ENCODE measurements at places on chromosomes 12 and 14.
A peak's percentile ranks its signal among the peaks of the same experiment; 100 is the strongest.

- DNase-seq = no peak
Measured at GRCh38 chr14:71169861-71170260, 262.6 kb downstream of the PCNX1 start.

DNA sequence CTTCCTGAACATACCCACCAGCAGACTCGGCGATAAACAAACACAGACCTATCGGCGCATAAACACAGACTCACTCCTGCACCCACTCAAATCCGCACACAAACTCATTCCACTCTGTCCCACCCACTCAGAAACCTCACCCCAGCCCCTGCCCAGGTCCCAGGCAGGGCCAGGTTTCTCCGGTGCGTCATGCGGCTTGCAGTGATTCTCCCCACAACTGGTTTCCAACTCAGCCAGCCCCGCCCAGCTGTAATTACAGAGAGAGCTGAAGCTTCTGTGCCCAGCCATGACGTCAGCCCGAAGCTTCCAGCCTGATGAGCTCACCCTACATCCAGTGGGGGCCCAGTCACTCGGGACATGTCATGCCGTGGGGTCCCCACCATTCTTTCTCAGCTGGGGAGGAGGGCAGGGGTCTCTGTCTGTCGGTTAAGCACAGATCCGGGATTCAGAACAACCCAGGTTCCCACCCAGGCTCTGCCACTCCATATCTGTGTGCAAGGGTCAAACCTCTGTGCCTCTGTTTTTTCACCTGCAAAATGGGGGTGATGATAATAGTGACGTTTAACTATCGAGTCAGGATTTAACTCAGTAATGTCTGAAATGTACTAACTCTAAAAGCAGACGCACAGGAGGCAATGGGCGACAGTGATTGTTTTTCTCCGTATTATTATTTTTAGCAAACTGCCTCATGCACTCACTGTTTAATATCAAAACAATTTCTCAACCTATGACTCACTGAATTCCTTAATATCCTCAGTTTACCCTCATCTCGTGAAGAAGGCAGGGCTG, 2.3 kb upstream of the HSPB8 start:
- peak; percentile 91 for DNase-seq

DNA sequence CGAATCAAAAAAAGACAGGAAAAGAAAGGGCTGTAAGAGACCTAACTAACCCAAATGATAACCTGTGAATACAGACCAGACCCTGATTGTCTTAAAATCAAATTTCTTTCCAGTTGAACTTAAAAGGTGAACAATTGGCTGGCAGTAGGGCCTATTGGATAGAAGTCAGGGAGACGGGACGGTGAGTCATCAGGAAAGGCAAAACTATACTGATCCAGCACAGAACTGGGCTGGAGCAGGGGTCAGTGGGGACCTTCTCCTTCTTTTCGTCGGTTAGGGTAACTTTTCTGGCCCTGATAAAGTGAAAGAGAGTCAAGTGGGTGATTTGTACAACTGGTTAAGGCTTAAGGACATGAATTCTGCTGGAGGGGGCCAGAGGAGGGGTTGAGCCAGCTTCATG, 84.9 kb upstream of the OTX2 start:
- no peak for DNase-seq

- DNase-seq = no peak
Measured at GRCh38 chr14:92650581-92651105, 97.8 kb downstream of the LGMN start.

DNA sequence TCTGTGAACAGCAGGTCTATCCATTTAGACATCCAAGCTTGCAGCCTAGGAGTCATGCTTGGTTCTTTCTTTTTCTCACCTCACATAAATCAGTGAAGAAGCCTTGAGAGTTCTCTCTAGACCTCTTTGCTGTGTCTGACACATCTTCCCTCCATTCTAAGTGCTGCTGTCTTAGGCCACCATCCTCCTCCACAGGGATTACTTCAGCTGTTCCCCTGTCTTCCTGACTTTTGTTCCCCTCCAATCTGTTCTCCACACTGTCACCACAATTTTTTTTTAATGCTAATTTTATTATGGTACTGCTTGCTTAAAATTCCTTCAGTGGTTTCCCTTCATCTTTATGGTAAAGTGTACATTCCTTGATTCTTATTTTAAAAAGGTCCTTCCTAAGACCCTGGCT, 71.8 kb downstream of the DERA start:
- no peak for DNase-seq

DNA sequence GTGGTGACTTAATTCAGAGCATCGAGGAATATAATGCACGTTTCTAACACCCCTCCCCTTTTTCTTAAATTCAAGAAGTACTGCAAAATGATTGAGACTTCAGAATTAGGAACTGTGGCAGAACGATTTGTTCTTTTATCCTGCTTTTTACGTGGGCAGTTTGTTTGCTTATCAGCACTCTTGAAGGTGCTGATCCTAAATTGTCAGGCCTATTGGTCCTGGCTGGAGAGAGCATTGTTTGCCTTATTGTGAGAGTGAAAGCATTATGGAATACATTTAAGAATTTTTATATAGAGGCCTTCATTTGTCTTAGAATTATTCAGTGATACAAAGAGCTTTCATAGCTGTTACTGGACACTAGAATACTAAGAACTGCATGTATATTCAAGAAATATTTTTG, 59.1 kb downstream of the TMTC2 start:
- no peak for DNase-seq

- DNase-seq = no peak
Measured at GRCh38 chr14:23725980-23726710, 90.0 kb downstream of the DHRS2 start.

DNA sequence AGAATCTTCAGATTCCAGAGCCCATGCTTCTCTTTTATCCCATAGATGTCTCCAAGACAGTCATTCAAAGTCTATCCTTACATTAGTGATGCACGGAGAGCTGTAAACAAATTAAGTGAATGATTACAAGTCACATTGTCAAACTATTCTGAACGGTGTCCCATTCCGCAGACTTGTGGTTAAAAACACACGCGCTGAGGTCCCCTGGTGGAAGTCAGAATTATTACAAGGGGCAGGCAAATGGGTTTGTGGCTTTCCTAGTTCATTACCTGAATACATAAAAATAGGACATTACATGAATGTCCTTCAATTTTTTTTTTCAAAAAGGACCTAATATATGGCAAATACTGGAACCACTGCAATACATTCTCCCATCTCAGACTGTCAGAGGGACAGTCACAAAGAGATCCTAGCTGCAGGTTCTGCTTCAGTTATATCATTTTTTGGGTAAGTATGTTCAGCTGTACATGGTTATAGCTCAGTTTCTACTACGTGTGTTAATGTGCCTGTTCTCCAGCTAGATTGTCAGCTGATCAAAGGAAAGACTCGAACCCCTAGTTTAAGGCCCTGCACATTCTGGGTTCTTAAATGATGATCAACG, 53.1 kb upstream of the STON2 start:
- DNase-seq = peak; percentile 52

- DNase-seq = no peak
Measured at GRCh38 chr12:104599272-104600035, 142.7 kb downstream of the CHST11 start.

DNA sequence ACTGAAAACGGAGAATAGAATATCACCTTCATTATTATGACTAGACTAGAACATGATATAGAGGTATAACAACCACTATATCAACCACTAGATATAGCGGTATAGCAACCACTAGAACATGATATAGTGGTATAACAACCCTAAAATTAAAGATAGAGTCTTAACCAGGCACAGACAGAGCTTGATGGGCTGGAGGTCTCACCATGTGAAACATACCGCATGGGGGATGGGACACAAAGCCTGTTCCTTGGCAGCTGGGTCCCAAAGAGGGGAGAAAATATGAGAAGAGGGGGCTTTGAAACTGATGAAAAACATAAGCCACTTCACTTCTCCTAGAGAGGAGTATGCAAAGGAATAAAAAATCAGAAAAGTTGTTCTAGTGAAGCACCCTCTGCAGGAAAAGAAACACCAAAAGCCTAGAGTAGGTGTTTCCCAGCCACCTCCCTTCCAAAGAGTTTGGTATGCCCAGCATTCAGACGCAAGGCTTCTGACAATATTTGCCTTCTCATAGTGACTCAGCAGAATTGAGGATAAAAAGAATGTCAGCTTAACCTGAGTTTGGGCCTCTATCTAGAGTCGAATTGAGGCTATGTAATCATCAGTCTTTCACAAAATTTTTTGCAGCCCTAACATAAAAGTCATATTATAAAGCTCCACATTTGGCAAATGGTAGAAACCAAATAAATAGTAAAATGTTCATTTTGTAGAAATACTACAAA, 316.4 kb downstream of the NOVA1 start:
- DNase-seq = peak; percentile 56

DNA sequence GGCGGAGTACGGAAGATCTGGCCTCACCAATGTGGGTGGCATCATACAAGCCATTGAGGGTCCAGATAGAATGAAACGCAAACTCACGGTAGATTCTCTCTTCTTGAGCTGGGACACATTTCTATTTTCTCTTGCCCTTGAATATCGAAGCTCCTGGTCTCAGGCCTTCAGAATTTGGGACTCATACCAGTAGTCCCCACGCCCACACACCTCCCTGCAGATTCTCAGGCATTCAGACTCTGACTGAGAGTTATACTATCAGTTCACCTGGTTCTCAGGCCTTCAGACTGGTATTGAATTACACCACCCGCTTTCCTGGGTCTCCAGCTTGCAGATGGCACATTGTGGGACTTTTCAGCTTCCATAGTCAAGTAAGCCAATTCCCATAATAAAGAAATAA, 37.8 kb downstream of the EIF2S3B start:
- DNase-seq = no peak

- no peak for DNase-seq
Measured at GRCh38 chr12:117119592-117120198, 20.5 kb upstream of the TESC start.

- no peak for DNase-seq
Measured at GRCh38 chr12:104273503-104273902, 30.0 kb upstream of the EID3 start.

DNA sequence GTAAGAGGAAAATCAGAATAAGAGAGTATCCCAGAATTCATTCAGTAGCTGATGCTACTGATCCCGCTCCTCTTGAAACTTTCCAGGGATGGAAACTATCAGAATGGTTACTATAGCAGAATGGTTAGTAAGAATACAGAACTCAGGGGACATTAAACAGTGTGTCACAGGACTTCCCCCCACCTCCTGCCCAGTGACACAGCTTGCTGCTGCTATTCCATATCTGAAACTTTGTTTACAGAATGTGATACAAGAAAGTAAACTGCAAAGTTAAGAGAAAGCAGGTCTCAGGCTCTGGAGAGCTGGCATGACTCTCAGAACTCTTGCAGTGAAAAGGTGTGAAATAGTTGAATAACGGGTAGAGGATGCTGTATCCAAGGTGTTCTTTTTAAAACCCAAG, 3.4 kb downstream of the SPX start:
- no peak for DNase-seq

DNA sequence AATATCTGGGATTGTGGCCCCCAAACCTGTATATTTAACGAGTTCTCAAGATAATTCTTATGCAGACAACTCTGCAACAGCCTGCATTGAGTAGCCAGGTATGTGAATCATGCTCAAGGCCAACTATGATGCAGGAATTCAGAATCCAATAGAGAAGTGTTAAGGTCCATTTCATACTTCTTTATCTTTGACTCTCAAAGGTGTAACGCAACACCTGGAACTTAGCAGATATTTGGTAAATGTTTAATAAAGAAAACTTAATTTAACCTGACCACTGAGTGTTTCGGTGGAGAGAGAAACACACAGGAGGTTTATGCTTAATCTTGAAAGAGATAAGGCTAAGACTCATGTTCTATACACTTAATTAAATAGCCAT, 156.5 kb upstream of the PLEKHG7 start:
- DNase-seq = no peak

- no peak for DNase-seq
Measured at GRCh38 chr14:57687416-57687815, 178.5 kb downstream of the SLC35F4 start.

DNA sequence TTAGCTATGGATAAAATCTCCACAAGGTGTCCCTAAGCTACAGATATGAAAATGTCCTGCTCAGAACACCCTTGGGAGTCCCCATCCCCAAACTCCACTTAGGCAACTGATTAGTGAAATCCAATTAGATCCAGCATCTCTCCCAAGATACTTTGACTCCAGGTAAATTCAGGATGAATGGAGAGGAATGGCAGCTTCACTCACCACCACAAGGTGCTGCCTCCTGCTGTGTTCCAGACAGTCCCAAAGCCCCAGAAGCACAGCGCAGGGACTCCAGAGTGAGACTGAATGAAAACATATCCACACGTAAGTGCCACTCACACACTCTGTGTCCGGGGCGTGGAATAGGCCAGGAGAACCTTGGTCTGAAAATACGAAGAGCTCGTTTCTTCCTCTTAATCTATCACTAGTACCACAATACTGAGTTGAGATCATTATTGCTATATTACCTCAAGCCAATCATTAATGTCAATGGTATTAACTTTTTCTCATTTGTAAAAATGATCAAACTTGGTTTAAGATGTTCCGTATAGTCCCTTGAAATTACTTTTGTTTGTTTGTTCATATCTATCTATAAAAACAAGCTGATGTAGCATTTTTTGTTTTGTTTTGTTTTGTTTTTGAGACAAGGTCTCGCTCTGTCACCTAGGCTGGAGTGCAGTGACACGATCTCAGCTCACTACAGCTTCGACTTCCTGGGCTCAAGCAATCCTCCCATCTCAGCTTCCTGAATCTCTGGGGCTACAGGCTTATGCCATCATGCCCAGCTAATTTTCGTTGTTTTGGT, 70.0 kb upstream of the BICD1 start:
- no peak for DNase-seq

DNA sequence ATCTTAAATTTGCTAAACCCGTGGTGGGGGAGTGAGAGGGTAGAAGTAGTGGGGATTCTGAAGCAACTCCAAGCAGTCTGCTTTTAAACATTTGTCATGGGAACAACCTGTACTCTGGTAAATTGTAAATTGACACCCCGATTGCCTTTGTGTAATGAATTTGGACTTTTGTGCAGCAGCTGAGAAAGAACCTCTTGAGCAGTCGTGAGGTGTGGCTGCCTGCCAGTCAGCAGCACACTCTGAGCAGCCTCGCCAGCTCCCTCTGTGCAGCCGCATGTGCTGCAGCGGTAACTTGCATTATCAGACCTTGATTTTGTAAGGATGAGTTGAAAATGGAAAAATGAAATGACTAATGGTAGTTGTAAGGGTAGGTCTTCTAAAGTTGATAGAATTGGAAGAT, 74.3 kb downstream of the SUSD6 start:
- peak; percentile 56 for DNase-seq

- DNase-seq = no peak
Measured at GRCh38 chr12:69662764-69663163, 36.3 kb downstream of the BEST3 start.

DNA sequence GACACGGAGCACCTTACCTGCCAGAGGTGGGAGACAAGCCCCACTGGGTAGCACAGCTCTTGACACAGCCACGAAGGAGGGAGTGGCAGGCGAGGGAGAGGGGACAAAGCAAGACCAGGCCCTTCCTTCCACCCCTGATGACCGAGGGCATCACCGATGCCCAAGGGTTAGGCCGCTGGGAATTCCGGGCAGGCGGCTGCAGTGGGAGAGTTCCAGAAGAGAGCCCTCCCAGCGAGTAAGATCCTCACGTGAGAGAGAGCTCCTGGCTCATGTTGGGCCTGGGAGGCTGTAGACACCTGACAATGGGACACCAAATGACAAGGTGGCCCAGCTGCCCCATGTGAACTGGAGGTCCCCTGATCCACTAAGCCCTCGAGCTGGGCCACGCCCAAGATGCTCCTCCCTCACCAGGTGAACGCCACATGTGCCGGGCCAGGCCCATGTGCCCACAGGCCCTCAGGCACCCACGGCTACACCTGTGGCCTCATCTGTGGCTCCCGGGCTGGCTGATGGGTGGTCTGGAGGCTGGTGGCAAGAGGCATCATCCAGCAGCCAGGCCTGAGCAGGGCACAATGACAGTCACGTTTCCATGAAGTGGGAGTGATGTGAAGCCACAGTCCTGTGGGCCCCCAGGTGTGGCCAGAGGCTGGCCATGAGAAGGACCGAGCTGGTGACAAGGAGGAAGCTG, 32.1 kb upstream of the C14orf180 start:
- DNase-seq = no peak

Data from AG08395 (cell line).